ENCODE measurements at places on chromosomes 6 and 20.

- DNase-seq, result no peak
These were observed 149.5 kb upstream of the SULF2 start for GRCh38 chr20:47934761-47935160.

- DNase-seq, result no peak
These were observed 18.4 kb downstream of the NUDT3 start for GRCh38 chr6:34374069-34374468.

DNA sequence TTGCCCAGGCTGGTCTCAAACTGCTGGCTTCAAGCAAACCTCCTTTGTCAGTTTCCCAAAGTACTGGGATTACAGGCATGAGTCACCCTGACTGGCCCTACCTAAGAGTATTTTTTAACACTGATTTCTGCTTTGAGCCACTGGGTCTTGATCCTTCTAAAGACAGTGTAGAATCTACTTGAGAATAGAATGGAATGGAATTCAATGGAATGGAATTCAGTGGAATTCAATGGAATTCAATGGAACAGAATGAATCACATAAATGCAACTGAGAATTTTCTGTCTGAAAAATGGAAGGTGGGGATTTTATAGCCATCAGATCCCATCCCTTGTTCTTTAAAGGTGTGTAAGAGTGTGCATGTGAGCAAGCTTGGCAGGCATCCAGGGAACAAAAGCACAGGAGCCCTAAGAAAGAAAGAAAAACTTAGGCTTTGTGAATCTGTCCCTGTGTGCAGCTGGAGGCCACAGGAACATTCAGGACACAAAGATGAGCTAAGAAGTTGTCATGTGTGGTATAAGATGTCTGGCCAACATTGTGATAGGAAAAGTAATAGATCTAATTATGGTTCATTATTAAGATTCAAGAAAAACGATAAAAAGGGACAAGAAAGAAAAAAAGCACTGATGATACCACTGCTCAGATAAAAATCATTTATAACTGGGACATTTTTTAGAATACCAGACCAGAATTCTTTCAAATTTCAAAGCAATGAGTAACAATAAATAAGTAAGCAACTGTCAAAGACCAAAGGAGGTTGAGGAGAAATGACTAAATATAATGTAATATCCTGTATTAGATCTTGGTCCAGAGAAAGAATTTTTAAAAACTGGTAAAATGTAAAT is 681.0 kb upstream of the GJE1 start:
- DNase-seq, result peak; percentile 79

- peak; percentile 90 for DNase-seq
These were observed 423.7 kb upstream of the MARCKS start for GRCh38 chr6:113433335-113433991.

DNA sequence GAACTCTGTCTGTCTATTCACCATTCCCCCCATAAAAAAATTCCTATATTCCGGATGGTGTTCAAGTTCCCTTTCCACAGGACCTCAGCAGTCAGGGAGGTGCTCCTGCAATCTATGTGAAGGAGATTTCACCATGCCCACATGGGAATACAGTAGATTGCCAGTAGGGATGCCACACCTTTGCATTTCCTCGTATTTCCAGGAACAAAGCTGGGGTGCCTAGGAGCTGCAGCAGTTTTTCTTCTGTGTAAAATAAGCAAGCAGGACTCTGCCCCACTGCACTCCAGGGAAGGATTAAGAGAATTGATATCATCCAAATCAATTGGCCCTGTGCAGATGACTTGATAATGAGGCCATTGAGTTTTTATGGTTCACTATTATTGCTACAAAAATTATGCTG is 7.4 kb upstream of the KIF16B start:
- DNase-seq, result no peak

DNA sequence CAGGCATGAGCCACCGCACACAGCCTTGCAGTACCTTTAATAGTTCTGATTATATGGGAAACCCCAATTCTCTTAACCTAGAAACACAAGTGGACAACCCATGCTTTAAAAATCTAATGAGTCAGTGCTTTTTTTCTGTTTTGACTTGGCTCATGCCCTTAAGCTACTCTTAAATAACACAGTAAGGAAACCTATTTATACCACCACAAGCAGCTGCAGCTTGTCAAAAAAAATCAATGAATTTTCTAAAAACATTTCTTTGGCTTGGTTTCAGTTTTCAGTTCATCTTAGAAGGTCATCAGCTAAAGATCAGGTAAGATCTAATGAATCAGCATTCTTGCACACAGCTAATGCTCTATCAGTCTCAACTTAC is 124.1 kb upstream of the DST start:
- peak; percentile 76 for DNase-seq

DNA sequence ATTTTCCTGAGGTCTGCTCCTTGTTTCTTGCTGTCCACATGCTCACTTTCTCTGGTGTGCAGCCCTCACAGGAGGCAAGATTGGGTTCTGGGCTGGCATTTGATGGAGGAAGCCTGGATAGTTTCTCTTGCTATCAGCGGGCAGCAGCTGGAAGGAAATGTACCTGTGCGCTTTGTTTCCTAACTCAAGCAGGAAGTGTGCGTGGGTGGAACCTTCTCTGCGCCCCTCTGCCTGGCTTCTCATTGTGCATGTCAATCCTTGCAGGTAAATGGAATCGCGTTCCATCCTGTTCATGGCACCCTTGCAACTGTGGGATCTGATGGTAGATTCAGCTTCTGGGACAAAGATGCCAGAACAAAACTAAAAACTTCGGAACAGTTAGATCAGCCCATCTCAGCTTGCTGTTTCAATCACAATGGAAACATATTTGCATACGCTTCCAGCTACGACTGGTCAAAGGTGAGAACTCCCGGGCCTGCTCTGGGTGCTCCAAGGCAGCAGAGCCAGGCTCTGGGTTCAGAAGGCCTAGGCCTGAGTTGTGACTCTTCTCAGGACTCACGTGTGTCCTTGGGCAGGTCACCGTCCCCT is 16.8 kb upstream of the RBM38 start:
- DNase-seq, result no peak

DNA sequence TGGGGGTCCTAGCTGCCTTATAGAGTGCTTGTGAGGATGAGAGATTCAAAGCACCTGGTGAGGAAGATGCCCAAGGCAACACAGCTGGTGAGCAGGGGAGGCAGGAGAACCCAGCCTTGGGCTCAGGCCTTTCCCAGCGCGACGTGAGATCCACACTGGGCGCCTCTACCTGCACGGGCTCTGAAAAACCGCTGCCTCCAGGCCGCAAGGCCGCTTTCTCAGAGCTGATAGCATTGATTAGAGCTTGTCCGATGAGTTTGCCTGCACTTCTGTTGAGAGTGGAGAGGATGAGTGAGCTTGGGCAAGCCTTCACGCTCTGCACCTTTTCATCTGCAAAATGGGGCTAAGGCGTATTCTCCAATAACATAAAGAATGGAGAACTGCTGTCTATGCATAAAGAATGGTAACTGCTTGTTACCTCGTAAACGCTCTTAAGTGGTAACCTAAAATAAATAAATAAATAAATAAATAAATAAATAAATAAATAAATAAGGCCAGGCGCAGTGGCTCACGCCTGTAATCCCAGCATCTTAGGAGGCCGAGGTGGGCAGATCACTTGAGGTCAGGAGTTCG is 916 bp downstream of the PABPC1L start:
- DNase-seq, result peak; percentile 15

DNA sequence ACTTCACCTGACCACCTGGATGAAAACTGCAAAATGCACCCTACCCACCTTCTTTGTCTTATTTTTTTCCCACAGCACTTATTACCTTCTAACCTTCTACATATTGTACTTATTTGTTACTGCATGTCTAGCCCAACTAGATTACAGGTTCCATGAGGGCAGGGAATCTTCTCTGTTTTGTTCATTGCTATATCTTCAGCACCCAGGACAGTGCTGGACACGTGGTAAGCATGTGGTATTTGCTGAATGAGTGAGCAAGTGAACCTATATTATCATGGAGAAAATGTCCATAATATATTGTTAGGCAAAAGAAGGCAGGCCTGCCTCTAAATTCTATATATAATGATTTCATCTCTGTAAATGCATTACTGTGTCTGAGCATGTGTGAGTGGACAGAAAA is 107.0 kb downstream of the TRERF1 start:
- peak; percentile 16 for DNase-seq

GRCh38 chr6:29723262-29723665 is at the start of gene HLA-F:
TSS of gene HLA-F (plus strand) at chr6:29723434. CDS start at chr6:29723464, 30 bp downstream.
- peak; percentile 82 for DNase-seq

DNA sequence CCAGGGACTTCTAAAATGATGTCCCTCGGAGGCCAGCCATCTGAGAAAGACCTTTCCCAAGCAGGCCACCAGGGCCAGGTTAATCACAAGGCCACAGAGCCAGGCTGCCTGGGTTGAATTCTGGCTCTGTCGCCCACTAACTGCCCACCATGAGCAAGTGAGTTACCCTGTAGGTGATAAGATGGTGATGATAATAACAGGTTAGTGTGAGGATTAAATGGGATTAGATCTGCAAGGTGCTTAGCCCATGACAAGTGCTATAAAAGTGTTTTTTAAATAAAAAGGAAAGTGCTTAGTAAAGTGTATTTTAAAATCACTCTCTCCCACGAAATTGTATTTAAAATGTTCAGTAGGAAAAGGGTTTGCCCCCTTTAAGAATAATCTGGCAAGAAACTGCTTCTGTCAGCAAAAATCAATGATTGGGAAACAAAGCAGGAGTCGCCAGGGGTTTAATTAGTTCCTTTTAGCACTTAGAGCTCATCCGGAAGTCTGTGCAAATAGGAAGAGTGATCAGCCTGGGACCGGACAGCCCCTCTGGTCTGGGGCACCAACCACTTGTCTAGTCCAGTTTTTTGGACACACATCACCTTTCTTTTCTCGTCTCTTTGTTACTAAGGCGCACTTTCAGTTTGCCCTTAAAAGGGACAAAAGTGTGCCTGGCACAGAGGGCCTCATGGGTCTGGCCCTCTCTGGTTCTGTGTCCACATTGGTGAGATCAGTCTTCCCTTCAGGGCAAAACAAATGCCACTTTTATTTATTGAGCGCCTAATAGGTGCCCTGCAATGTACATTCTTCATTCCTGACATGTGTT is 150.4 kb downstream of the GRM4 start:
- no peak for DNase-seq

DNA sequence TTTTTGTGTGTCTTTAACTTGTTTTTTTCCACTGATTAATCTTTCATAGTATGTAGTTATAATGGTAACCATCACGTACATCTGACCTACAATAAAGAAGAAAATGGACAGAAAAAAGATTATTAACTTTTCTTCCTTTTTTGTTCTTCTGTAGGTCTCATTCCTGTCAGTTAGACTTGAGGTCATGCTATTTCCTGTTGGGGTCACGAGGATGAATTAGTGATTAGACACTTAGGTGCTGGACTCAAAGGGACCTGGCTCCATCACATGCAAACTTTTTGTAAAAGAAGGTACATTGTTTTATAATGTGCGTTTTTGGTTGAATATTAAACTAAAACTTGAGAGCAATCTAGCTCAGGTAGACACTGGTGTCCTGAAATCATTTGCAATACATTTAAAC is 14.8 kb downstream of the MARCKS start:
- no peak for DNase-seq

- DNase-seq, result peak; percentile 84
These were observed 25.5 kb downstream of the C6orf15 start for GRCh38 chr6:31086788-31087440.

DNA sequence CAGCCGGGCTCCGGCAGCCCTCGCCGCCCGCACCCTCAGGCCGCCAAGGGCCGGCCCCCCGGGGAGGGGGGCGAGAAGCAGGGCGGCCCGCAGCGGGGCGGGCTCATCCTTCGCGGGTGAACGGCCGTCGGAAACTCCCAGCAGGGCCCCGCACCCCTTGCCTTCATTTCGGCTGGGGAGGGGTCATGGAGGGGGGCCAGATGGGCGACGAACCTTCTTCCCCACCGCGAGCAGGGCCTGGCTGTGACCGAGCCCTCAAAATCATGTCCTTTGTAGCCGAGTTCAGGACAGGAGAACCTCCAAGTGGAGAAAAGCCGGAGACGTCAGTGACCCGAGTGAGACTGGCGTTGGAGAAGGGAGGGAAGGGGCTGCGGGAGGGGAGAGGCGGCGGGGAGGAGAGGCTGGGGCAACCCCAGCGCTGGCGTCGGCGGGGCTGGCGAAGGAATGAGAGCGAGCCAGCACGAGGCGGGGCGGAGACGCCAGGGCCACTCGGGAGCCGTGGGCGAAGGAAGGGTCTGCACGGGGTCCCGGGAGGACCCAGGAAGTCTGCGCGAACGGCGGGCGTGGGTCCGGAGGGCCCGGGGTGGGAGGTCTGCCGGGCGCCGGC is 571 bp upstream of the FOXC1 start:
- DNase-seq, result peak; percentile 50

GRCh38 chr20:39874049-39874893 is 814.8 kb downstream of the MAFB start:
- DNase-seq, result peak; percentile 90

DNA sequence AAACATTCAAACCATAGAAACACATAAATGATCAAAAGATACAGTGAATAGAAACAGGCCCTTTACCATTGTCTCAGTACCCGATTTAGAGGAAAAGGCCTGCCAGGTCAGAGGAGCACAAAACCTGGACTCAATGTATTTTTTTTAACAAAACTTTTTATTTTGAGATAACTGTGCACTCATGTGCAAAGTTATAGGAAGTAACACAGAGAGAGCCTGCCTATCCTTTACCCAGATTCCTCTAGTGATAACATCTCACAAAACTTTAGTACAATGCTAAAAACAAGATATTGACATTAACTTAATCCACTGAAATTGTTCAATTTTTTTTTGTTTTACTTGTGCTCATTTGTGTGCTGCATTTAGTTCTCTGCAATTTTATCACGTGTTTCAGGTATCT is 36.8 kb upstream of the SAMD3 start:
- no peak for DNase-seq

GRCh38 chr6:14386668-14387067 is 269.1 kb downstream of the CD83 start:
- DNase-seq, result no peak

- no peak for DNase-seq
These were observed 1.5 kb upstream of the TAAR6 start for GRCh38 chr6:132568611-132569010.

DNA sequence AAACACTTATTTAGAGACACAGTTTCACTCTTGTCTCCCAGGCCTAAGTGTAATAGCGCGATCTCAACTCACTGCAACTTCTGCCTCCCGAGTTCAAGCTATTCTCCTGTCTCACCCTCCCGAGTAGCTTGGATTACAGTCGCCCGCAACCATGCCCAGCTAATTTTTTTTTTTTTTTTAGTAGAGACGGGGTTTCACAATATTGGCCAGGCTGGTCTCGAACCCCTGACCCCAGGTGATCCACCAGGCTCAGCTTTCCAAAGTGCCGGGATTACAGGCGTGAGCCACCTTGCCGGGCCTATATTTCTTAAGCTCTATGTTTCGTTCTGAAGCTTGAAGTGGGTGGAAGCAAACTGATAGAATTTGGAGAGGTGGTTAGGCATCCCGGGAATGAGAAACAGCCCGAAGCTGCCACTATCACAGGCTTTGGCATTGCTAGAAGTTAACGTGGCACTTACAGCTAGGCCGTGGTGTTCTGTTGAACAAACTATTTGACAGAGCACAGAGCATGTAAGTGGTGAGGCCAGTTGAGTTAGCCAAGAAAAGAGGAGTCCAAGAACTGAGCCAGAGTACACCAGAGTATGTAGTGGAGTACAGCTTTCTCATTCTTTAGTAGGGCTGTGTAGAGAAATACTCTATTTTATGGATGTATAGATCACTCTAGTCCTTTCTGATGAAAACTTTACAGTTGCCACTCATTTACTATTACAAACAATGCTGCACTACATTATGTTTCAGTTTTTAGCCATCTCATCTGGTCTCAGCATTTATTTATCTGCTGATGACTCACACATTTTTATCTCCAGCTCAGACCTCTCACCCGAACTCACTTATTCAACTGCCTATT is 62.0 kb upstream of the HFE start:
- peak; percentile 81 for DNase-seq

GRCh38 chr6:16236631-16237199 is 1.7 kb upstream of the GMPR start:
- peak; percentile 68 for DNase-seq

All from GM23248 (cell line).